ENCODE measurements at places on chromosomes 5 and 9.

GRCh38 chr5:51377151-51378060, 5.8 kb upstream of the ISL1 start:
- DNase-seq: no peak

- no peak for DNase-seq
Observed at GRCh38 chr5:5321137-5321536, 101.3 kb upstream of the ICE1 start.

GRCh38 chr9:129021091-129021490, 7.0 kb downstream of the SH3GLB2 start:
- no peak for DNase-seq

DNA sequence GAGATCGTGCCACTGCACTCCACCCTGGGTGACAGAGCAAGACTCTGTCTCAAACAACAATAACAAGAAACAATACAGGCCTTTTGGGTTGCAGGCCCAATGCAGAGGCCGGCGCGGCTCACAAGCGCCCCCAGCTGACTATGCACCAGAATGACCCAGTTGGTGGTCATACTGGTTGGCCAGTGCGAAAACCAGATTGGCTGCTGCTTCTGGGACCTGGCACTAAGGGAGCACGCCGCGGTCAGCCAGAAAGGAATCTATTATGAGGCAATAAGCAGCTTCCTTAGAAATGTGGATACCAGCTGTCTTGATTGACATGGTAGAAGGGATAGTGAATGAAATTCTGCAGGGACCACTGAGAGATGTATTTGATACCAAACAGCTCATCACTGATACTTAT, 35.0 kb downstream of the RANBP17 start:
- DNase-seq: no peak

DNA sequence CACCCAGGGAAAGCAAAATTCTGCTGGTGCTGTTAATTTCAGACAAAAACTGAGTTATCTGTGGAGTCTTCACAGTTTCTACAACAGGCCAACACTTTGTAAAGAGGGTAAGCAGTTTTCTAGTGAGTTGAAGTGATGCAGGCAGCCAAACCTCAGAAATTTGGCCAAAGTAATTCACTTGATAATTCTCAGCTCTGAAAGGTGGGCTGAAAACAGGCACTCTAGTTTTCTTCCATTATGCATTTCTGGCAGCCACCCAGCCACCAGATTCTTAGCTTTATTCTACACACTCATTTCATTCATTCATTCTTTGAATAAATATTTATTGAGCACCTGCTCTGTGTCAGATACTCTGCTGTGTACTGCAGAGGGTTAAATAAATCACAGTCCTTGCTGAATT, 184.2 kb downstream of the RAB3C start:
- DNase-seq: no peak

DNA sequence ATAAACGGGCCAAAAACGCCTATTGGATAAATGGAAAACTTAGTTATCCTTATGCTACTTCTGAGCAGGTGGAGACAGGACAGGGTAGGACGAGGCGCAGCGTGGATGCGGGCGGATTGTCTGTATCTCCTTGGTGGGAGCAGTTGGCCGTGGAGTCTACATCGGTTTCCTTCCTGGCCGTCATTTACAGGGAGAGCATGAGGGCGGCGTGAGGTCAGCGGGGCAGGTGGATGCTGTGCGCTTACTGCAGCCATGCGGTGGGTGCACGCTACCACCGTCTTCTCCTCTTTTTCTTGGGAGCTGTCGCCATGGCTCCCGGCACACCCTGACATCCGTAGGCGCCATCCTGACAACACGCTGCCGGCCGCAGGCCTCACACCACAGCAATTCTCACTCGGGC, 121.3 kb downstream of the ADAMTS2 start:
- no peak for DNase-seq

GRCh38 chr5:53884417-53884816, 324.0 kb downstream of the NDUFS4 start:
- no peak for DNase-seq

- no peak for DNase-seq
Observed at GRCh38 chr5:59786334-59786805, 107.2 kb downstream of the PDE4D start.

- no peak for DNase-seq
Observed at GRCh38 chr5:114412510-114413171, 50.8 kb downstream of the KCNN2 start.

DNA sequence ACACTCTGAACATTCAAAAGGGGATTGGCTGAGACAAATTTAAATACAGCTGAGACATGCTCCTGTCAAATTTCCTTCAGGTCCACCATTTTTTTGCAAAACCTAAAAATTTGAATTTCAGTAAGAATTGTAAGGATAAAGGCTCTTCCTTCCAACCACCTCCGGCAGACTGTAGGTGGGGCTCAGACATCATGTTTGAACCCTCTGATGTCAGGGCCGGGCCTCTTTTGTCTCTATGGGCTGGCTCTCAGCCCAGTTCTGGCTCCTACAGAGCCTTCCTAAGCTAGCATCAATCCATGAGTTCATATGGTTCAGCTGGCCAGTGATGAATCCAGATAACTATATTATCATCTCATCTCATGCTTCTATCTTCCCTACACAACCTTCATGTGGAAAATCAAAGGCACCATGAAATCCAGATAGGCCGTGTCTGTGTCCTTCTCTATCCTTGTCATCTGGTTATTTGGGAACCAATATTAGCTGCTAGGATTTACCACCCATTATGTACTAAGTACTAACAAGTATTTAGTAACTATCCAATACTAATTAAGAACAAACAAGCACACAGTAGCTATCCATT, 44.2 kb downstream of the NIPSNAP3B start:
- DNase-seq: no peak
